ENCODE measurements at places on chromosomes 6 and 20.

DNA sequence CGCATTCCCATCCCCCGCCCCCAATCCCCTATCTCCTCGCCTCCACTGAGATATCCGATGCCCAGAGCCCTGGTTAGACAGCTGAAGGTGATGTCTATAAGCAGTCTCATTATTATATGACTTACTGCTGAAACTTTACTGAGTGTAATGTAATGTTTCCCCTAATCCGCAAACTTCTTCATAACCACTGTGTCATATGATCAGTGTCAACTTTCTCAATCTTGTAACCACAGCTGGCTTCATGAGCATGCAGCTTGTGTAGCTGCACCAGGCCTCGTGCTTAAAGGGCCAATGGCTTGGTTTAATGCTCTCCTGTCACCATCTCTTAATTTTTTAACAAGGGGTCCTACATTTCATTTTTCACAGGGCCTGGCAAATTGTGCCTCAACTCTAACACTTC is 8.1 kb downstream of the ASIP start:
- no peak for DNase-seq

DNA sequence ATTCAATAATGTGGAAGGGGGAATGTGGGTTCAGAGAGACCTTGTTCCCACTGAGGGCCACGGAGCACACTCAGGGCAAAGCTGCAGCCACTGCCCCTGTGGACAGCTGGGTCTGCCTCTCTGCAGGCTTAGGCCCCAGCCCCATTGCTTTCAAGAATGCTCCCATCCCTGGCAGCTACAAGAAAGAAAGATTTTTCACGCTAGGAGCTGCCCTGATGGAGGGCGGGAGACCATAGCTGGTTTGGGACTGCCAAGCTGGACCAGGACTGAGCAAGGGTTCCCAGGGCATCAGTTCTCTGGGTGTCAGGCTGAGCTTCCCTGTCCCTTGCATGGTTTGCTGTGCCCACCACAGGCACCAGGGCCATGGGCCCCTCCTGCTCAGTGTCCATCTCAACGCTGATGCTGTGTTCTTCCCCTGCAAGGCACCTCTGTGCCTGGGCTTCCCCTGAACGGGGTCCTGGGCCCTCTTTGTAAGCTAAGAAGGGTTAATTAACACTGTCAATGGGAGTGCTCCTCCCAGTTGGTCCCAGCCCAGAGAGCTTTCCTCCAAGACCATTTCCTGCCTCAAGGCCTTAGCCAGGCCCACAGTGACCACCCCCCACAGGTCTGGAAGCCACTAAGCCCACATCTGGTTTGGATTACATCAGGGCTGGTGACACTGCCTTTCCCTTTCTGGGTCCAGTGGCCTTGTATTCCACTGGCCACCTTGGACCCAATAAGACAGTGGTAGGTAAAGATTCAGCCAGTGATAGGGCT is 8.4 kb downstream of the FOXS1 start:
- DNase-seq: no peak

- DNase-seq: no peak
Observed at GRCh38 chr6:1482381-1483166, 93.2 kb downstream of the FOXF2 start.

DNA sequence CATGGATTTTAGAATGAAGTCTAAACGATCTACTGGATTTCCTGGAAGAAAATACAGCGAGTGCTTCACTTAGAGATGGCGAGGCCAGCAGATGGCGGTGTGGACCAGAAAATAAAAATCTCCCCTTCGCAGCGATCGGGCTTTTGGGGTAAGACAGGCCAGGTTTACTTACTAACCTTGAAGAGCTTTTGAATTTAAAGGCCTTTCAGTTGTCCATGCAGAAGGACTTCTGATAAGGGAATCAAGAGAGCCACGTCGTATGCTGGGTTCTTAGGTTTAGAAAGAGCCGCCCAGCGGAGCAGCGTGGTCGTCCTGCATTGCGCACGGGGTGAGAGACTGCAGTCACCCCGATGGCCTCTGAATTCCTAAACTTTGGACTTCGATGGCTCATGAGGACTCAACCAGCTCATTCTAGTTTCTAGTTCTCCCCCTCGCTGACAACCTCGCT is 125.2 kb upstream of the RALGAPA2 start:
- peak; percentile 53 for DNase-seq

DNA sequence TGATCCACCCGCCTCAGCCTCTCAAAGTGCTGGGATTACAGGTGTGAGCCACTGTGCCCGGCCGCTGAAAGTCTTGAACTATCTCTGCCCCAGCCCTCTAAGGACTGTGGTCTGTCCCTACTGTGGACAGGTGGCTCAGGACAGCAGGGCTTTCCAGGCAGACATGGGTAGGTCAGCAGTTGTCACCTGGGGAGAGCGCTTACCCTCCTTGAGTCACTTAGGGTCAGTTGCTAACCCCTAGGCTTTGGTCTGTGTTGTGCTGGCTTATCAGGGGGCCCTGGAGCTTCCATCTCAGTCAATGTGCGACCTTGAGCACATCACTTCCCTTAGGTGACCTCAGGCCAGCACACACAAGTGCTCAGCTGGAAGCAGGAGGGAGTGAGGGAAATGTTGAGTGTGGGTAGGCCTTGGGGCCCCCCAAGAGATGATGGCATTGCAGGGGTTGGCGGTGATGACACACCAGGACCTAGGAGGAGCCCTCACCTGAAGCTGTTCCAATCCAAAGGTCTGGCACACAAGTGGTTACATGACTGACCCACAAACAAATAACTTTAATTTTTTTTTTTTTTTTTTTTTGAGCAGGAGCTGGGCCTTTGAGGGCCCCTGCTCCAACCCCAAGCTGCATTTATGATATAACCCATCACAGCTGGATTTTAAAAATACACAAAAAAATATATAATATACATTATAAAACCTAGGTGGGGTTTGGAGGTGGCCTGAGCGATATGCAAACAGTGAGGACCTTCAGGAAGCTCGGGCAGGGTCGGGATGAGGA is 5.1 kb downstream of the RPL10A start:
- DNase-seq: no peak

- DNase-seq: no peak
Observed at GRCh38 chr6:7047966-7048365, 59.8 kb upstream of the RREB1 start.

DNA sequence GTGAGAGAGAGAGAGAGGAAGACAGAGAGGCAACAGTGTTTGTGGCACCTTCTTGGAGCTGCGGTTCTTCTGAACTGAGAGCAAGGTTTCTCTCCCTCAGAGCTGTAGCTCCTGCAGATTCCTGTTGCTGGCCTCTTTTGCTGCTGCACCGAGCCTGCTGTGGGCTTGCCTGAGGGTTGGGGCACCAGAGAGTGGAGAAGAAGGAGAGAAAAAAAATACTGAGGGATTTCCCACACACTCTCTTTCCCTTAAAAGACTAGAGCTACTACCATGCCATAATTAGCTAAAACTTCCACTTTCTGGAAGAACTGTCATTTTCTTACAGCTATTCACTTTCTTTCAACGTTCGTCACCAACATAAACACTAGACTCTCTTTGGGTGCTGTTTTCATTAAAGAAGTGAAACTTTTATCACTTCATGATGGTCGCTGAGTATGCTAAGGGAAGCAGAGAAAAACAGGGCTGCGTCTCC is 18.2 kb upstream of the ECI2 start:
- no peak for DNase-seq

- DNase-seq: no peak
Observed at GRCh38 chr6:131640576-131640975, 3.5 kb downstream of the ENPP3 start.

- peak; percentile 37 for DNase-seq
Observed at GRCh38 chr6:43076464-43077332, 584 bp downstream of the PTK7 start.

DNA sequence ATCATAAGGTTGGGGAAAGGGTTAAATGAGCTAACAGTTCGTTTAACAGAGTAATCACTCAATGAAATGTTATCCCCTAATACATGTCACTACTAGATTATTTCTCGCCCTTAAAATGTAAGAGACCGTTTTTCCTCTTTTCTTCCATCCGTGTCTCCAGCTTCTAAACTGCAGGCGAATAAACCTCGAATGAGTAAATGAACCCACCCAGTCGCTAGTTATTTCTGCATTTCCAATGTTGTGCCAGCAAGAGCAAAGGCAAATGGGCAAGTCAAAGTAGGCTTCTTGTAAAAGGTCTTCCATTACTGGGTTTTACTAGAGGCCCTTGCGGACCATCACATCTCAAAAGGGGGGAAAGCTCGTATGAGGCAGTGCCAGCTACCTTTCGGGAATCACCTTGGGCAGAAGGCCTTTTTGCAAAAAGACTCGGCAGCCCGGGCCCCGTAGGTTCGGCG is 400 bp upstream of the SMAP1 start:
- no peak for DNase-seq

- DNase-seq: no peak
Observed at GRCh38 chr6:107266563-107266962, 151.2 kb upstream of the BEND3 start.
